ENCODE measurements at places on chromosomes 11 and 22.

DNA sequence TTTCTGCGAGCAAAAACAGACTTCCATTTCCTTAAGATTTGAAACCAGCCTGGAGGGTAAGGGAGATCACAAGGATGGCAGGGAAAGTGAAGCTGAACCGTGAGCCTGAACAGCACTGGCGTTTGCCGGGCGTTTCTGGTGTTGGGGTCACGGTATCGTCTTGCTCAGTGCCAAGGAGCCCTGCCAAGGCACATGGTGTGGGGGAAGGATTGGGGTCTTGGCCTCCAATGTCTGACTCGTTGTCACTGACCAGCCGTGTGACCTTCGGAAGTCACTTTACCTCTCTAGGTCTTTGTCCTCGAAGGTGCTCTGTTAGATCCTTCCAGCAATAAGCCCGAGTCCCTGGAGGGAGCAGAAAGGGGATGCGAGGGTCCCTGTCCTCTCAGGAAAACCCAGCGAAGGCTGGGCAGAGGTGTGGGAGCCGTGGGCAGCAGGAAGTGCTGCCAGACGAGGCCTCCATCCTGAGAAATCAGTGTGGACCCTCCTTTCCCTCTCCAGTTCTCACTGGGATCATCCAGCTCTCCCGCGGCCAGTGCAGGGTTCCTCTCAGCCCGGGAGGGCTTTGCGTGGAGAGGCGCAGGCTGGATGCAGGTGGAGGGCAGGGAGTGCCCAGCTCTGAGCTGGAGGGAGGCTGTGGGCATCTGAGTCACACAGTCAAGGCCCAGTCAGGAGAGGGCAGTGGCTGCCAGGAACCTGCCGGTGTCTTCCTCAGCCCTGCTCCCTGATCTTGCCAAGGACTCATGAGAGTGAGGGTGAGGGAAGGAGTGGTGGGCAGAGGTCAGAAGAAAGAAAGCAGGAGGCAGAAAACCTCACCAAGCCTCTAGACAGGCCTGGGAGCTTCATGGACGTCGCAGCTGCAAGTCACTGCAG, 18.9 kb downstream of the TOM1 start:
- no peak for DNase-seq

- DNase-seq = no peak
Observed at GRCh38 chr11:57616595-57616994, 19.1 kb downstream of the SERPING1 start.

DNA sequence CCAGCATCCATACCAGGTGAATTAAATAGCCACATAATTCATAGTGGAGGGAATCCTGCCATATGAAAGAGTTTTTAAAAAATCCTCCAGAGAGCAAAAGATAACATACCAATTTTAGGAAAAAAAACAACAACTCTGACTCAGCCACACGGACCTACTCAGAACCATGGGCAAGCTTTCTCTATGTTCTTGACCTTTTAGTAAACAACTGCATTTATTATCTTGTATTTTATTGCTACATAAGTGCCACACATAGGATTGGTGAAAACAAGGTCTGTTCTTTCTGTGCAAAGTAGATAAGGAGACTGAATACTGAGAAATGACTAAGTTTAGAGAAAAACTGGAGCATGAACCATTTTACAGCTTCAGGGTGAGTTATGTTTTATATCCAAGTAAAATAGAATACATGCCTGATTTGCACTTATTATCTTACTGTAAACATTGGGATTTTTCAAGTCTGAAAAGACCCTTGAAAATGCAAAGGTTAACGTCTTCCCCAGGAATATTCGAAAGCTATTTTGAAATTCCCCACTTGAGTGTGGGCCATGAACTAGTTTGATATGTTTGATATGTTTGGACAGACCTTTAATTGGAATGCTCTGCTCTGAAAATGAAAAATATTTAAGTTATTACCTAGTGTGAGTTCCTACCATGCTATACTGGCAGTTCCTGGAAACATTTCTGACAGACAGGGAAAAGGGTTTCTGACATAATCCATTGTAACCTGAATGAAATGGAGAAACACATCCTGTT, 89.5 kb upstream of the DDI1 start:
- no peak for DNase-seq

DNA sequence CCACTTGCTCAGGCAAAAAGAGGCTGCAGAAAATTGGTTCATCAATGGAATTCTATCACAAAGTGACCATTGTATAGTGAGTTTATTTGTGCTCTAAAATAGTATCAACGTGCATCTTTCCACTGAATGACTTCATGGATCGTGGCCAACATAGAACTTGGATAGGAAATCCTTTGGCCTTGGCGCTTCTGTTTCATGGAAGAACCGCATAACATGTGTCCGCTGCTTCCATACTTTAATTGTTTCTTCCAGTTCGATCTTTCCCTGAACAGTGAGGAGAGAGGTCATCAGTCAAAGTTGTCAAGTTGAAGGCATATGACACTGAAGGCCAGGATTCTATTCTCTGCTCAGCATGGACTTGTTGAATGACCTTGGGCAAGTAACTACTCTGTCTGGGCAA, 4.5 kb downstream of the NDUFA6 start:
- DNase-seq = no peak

DNA sequence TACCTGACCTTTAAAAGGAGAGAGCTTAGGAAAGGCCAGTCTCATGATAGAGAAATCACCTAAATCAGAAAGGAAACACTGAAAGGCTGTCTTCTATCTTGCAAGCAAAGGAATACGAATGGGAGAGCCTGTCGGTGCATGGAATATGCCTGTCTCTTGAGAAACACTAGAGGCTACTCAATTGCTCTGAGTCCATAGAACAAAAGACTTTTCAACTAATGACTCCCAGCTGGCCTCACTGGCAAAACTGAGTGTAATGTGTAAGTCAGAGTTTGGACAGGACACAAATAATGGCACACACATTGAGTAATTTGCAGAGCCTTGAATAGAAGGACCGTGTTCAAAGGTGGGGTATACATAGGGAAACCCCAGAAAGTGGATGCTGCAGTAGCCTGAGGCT, 171.0 kb upstream of the ARHGAP20 start:
- DNase-seq = no peak

DNA sequence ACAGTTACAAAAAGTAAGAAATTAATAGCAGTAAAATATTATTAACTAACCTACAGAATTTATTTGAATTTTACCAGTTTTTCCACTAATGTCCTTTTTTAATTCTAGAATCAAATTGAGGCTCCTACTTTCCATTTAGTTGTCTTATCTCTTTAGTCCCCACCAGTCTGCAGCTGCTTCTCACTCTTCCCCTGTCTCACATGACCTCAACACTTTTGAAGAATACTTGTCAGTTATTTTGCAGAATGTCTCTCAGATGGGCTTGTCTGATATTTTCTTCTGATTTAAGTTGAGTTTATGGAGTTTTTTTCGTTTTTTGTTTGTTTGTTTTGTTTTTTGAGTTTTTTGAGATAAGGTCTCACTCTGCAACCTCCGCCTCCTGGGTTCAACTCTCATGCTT, 74.3 kb upstream of the ADORA2A start:
- no peak for DNase-seq

DNA sequence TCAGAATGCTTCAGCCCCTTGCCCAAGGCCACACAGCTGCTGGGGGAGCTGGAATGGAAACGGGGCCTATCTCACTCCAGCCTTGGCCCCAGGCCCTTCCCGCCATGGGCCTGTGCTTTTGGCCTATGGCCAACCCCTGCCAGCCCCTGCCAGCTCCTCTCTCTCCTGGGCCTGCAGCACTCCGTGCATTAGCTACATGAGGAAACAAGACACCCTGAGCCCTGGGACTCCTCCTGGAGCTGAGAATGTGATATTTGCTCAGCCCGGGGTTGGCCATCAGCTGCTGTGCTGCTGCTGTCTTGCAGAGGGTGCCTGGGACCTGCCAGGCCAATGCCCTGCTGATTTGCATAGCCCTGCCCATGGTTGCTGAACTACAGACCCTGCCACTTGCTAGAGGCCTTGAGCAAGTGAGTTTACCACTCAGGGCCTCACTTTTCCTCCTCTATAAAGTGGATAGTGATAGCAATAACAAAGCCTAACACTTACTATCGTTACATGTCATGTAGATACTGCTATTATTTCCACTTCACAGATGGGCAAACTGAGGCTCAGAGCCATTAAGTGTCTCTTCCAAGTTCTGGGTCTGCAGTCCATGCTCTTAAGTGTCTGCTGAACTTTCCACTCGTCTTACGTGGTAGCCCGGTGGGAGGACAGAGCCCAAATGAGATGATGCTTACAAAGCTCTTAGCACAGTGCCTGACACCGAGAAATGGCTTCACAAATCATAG, 99.6 kb downstream of the KIAA1671 start:
- DNase-seq = no peak

GRCh38 chr22:40572976-40573375, 63.5 kb downstream of the MRTFA start:
- DNase-seq = no peak

Data from activated CD4-positive, alpha-beta T cell treated with anti-CD3 and anti-CD28 coated beads, Interleukin-2, amount 50 U/mL, for 1 hour (primary cell).